GM13977 (cell line): ENCODE measurements at places on chromosomes 7 and 10.
A peak's percentile ranks its signal among the peaks of the same experiment; 100 is the strongest.

DNA sequence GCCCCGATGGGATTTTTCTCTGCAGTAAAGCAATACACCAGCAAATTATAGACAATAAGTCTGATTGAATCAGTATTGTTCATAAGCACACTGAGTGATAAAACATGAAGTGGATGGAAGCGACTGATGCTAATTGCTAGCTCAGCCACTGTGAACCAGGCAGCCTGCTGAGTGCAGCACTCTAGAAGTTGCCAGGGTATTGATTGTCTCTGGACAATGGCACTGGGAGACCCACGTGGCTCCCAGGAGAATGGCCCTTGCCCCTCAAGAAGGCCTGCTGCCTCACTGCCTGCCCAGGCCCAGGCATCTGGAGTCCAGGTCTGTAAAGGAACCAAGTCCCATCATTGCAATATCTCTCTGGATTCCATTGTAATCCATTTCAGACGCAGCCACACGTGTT lies 80.4 kb upstream of the TCERG1L start:
- no peak for DNase-seq

DNA sequence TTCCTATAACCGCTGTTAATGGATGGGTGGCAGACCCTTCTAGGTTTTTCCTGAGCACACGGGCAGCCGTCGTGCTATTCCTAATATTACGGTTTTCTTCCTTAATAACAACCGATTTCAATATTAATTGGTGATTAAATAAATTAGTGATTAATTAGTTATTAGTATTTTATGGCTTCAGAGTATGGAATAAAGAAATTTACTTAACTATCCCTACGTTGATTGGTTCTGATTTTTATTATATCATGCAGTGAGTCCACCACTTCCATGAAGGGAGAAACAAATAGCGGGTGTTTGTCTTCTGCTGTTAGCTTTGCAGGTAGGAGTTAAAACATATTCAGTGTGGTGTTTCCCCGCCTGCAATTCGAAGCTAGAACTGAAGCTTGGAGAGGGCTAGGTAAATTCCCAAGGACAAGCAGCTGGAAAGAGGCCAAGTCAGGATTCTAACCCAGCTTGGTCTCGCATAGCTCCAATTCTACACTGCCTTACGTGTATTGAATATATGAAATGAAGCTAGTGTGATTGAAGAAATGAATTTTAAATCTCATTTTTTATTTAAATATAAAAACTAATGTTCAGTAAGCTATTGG lies 928 bp upstream of the CSTF2T start:
- no peak for DNase-seq

- no peak for DNase-seq
Measured at GRCh38 chr10:123496375-123496774, 169.8 kb upstream of the GPR26 start.

- no peak for DNase-seq
Measured at GRCh38 chr10:5585517-5586206, 60.9 kb downstream of the CALML3 start.

DNA sequence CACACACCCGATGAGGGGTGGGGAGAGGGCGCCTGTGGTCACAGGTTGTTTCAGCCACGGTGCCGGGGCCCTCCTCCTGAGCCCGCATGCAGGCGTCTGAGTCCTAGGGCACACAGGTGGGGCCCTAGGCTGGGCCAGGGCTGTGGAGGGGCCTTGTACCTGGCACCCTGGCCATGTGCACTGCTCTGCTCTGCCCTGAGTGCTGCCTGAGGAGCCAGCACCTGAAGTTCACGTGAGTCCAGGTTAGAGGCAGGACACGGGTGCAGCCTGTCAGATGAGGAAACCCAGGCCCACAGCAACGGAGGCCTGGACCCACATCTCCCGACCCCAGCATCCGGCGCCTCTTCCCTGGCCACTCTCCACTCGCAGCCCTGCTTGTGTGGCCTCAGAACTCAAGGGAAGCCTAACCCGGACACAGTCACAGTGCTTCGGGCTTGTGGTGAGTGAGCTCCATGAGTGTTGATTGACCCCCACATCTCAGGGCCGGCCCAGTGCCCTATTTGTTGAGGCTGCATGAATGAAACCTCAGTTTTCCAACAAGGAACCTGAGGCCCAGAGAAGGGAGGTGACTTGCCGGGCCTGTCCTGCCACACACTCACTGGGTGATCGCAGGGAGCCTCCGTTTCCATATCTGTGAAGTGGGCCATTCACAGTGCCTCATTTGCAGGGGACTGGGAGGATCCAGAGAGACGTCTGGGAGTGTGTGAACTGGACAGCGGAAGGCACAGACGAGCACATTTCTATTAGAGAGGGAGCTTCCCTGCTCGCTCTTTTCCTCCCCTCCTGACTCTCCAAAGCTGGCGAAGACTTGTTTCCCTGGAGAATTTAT lies 39.6 kb downstream of the PPIF start:
- no peak for DNase-seq

GRCh38 chr7:83808982-83809381 lies 160.0 kb upstream of the SEMA3E start:
- DNase-seq = no peak

GRCh38 chr7:25059576-25059975 lies 65.5 kb downstream of the CYCS start:
- DNase-seq = no peak

GRCh38 chr7:117116211-117116610 lies 162.9 kb downstream of the ST7 start:
- no peak for DNase-seq

- DNase-seq = no peak
Measured at GRCh38 chr7:47625861-47626715, 44.2 kb upstream of the TNS3 start.

GRCh38 chr10:94286901-94287300 lies 75.8 kb downstream of the NOC3L start:
- no peak for DNase-seq

DNA sequence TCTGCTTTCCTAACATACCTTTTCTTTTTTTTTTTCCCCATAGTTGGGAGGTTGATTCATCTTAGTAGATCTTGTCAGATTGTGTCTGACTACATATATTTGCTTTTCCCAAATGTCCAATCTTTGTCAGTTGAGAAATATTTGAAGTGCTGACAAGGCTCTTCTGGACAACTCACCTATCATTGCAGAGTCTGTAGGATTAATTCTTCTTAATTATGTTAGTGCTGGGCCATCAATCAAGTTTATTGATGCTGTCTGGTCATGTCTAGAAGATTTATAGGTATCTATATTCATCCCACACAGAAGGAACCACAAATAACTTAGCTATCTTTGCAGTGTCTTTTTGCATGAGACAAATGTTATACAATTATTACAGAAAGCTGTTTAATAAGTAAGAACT lies 310.6 kb downstream of the ACTR3B start:
- no peak for DNase-seq

DNA sequence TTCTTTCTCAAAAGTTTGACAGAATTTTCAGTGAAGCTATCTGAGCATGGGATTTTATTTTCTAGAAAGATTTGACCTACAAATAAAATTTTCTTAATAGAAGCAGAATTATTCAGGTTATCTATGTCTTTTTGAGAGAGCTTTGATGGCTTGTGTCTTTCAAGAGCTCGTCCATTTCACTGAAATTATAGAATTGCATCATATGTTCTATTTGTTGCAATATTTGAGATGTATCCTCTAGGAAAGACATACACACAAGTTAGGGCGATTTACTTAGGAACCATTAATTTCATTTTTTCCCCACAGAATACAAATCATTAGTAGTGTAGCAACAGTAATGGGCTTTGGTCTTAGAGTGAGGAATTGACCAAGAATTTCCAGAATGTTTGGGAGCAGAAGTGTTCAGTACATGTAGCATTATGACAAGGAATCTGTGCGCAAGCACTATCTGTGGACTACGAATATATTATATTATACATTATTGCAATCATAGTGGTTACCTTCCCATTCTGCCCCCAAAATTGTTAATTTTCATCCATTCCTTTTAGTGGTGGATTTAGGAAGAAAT lies 12.8 kb upstream of the COL17A1 start:
- DNase-seq = no peak

DNA sequence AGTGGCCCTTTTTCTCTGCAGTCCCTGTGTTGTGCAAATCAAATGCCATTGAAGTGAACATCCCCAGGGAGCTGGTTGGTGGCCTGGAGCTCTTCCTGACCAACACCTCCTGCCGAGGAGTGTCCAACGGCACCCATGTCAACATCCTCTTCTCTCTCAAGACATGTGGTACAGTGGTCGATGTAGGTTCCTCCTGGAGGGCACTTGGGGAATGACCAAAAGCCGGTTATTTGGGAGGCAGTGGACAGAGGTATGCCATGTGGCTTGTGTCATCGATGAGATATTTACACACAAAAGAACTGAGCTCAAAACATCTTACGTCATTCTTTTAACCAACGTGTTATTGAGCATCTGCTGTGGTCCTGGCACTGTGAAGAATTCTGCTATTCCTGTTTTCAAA lies 19.7 kb downstream of the OIT3 start:
- no peak for DNase-seq

DNA sequence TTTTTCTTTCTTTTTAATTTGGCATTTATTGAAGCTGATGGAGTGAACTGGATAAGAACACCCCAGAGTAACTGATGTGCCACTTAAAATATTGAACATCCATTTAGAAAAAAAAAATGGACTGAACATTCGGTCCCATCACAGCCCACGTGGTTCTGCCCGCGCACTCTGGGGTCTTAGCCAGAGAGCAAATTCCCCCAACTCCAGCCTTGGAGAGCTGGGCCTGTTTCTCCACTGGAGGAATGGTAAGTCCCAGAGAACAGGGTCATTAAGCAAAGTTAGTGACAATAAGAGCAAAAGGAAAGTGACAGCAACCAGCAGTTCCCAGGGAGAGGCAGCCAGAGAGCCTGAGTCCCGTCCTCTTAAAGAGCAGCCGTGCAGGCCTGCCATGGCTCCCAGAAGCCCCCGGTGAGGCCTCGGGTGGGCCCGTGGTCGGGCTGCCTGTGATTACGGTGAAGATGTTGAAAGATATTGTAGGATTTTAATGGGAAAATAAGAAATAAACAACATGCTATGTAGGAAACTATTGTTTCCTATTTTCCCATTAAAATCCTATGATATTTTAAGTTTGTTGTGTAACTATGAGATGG lies 487.9 kb upstream of the MKI67 start:
- DNase-seq = no peak

- no peak for DNase-seq
Measured at GRCh38 chr10:29253690-29254029, 35.2 kb upstream of the LYZL1 start.

- DNase-seq = no peak
Measured at GRCh38 chr10:97851341-97852001, 1.8 kb downstream of the GOLGA7B start.

DNA sequence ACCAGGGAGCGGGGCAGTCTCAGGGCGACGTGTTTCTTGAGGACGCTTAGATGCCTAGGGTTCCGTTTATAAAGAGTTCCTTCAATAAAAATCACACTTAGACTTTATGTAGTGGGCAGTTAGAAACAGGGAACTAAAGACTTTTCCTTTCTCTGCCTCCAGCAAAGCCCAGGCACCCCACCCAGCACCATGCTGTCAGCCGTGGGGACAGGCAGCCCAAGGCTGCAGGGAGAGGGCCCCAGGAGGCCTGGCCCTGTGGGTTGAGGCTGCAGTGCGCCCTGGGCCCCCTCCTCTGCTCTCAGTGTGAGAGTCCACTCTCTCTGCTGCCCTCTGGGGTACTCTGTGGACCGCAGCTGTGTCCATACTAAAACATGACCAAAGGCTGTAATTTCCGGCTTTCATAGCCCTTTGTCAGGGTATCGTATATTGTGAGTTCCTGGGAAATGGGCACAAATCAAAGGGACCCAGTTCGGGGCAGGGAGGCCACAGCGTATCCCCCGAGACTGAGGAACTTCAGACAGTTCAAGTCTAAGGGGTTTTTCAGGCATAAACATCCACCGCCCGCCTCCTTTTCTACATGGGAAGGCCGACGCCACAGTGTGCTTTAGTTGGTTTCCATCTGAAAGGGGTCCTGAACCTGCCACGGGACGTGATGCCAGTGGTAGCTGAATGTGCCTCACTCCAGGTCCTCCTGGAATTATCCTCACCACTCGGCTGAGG lies 59.7 kb downstream of the DNAJB6 start:
- no peak for DNase-seq

- DNase-seq = no peak
Measured at GRCh38 chr7:28532181-28532580, 119.9 kb downstream of the CREB5 start.

DNA sequence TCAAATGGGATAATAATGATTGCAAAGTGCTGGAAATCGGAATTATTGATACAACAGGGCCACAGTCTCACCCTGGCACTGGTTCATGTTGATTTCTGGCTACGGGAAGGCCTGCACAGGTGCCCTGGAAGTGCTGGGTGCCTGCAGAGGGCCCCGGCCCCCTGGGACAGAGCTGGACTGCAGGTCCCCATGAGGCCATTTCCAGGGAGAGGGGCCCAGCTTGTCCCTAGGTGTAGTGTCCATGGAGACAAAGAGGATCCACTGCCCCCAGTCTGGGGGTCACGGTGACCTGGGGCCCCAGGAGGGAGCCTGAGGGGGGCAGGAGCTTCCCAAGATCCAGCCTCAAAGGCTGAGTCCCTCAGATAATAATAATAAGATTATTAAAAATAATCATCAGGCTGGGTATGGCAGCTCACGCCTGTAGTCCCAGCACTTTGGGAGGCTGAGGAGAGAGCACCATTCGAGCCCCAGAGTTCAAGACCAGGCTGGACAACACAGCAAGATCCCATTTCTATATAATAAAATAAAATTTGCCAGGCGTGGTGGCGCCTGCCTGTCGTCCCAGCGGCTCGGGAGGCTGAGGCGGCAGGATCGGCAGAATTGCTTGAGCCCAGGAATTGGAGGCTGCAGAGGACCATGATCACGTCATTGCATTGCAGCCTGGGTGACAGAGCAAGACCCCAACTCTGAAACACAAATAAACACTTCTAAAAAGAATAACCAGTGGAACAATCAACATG lies 98.1 kb downstream of the MICALL2 start:
- no peak for DNase-seq

DNA sequence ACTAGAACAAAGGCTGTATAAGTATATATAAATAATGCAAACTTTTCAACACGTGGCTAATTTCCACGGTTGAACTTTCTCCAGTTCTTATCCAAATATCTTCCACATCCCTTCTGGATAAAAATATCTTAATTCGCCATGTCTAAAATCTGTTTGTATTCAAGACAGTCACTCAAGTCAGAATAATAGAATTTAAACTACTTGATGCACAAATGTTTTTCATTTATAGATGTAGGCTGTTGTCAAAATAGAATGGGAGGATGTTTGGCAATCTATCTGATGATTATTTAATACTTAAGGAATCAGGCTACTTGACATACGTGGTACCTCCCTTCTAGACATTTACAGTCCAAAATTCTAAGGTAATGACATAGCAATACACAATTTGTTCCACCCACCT lies 204.3 kb downstream of the TWIST1 start:
- DNase-seq = no peak

DNA sequence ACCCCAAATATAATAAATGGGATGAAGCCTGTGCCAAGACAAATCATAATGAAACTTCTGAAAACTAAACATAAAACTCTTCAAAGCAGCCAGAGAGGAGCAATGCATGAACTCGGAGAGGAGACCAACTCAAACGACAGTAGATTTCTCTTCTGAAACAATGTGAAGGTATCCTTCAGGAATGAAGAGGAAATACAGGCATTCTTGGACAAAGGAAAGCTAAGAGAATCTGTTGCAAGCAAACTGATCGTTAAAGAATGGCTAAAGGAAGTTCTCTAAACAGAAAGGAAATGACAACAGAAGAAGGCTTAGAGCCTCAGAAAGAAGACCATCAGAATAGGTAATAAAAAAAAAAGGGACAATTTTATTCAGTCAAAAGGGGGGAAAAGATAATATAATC lies 6.6 kb downstream of the GNA12 start:
- DNase-seq = no peak

GRCh38 chr7:6056616-6057015 lies 25.4 kb downstream of the ANKRD61 start:
- peak; percentile 44 for DNase-seq
